AML-193 (cell line): ENCODE measurements at places on chromosomes 6 and 20.
A peak's percentile ranks its signal among the peaks of the same experiment; 100 is the strongest.

- no peak for DNase-seq
Measured at GRCh38 chr20:43925801-43926200, 11.1 kb downstream of the TOX2 start.

GRCh38 chr6:84422380-84422968 lies 195.0 kb upstream of the CEP162 start:
- DNase-seq, result peak; percentile 22

DNA sequence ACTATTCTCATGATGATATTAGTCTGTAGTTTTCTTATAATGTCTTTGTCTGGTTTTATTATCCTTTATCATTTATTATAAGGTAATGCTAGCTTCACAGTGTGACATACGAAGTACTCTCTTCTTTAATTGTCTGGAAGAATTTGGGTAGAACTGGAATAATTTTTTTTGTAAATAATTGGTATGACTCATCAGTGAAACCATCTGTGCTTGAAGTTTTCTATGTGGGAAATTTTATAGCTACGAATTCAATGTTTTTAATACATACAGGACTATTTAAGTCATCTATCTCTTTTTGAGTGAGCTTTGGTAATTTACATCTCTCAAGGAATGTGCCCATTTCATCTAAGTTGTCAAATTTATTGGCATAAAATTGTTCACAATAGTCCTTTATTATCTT lies 86.3 kb downstream of the SOD2 start:
- DNase-seq, result no peak

DNA sequence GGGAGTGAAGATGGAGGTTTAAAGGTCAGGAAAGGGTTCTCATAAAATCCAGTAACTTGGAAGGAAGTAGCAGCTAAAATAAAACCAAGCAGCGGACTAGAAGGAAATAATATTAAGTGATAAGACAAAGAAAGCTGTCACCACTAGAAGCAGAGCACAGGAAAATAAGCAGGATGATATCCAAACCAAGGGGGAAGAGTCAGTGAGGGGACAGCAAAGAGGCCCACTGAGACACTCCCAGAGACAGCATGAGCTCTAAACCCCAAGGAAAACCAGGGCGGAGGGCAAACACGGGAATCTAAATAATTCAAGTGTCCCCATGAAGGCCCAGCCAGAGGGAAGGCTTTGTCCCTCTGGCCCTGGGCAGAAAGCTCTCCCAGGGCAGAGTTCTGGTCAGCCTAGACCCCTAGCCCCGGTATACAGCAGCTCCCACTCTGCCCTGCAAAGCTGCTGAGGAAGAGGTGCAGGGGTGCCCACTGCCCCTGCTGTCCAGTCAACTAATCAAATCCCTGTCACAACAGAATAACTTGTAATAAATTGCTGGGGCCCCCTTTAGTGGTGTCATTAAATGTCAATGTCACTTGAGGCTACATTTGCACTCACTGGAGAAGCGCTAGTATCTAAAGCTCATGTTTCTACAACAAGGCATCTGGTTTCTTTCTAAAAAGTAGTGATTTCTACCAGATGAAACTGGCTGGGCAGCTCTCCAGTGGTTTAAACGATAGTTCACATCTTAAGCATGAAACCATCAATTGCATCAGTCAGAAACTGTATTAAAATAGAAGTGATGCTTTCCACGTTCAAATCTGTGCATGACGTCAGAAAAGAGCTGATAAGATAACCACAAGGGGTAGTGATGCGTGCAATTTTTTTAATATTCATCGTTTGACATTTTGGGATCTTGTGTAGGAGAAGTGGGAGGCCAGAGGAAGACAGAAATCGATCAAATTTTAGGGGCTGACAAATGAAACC lies 13.6 kb downstream of the PDE10A start:
- DNase-seq, result no peak

DNA sequence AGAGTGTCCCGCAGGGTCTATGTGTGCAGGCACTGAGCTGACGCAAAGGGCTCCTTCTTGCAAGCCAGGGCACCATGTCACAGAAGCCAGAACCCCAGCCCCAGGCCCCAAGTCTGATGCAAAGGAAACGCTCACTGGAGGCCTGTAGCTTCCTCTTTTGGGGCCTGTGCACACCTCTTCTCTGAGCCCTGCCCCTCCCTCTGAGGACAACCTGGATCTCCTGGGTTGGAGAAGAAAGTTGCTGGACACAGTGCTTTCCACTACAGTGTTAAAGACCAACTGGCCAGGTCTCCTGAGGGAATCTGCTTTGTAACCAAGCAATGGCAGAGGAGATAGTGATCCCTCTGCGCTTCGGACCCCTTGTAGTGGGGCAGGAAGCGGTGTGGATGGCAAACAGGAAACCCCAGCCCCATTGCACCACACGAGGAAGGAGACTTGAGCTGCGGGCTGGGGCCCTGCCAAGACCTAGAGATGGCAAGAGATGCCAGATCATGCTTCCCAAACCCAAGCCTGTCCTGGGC lies 90.0 kb downstream of the PRND start:
- peak; percentile 95 for DNase-seq

GRCh38 chr20:23005776-23006175 lies 29.3 kb upstream of the SSTR4 start:
- peak; percentile 74 for DNase-seq

DNA sequence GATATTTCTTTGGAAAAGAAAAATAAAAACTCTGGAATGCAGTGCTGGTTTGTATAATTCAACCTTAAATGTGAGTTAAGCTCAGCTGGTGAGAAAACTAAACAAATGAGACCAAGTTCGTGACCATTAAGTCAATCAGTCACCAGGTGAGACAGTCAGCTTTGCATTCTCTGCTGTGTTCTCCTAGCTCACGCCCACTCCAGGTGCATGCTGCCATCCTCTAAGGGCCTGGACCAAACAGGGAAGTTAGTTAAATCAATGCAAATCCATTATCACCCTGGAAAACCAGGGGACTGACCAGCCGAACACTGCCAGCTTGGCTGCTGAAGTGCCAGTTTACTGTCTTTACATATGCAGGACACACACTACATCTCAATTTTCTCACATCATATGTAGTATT lies 7.2 kb downstream of the TPBG start:
- no peak for DNase-seq

GRCh38 chr20:47552996-47553395 lies 51.3 kb downstream of the NCOA3 start:
- no peak for DNase-seq

DNA sequence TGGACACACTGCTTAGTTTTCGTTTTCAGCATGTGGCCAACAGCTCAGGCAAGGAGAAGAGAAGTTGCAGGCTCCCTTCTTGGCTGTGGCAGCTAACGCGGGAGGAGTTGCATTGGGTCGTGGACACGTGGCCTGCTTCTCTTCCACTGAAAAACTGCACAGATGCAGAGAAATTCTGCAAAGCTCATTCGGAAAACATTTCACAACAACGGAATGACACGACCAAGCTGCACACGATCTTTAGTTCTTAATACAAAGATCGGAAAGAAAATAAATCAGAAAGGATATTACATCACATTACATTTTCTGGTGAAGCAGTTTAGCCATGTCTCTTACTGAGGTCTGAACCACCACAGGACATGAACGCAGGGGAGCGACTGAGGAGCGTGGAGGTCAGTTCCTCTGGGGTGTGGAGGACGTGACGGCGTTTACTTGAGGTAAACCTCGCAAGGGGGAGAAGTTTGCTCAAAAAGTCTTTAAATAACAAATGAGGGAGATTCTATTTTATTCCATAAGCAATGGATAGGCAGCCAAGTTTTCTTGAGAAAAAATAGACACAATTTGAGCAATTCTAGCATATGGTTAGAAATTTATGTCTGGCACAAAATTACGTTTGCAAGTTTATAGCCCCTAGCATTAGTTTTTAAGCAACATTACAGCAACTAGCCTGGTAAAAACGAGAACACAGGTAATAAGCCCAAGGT lies 178.3 kb downstream of the THBS2 start:
- DNase-seq, result no peak

DNA sequence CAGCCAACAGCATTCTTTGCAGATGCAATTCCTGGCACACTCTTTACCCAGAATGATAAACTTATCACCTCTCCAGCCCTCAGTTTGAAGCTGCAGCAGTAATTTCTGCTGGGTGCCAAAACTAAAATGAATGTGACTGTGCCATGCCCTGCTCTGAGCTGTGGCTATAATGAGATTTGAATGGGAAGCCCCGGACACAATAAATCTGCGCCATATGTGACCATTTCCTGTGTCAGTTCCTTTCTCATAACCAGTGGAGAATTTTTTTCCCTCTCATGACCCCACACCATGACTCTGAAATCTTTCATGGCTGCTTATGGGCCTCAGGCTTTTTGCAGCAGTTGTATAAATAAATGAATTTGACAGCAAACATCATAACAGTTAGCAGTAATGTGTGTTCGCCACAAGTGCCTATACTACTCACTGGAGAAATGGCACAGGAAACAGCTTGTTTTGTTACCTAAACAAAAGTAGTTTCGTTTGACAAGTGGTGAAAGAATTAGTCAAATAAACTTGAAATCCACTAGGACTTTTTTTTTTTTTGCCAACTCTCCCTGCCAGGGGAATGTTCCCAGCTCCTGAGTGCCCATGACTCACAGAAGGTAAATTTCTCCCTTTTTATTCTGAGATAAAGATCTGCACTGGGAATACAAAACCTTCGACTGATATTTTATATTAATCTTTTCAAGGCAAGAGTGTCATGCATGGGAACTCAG lies 408.4 kb downstream of the PKHD1 start:
- no peak for DNase-seq

GRCh38 chr6:169415179-169415578 lies 161.5 kb upstream of the THBS2 start:
- DNase-seq, result no peak

- peak; percentile 75 for DNase-seq
Measured at GRCh38 chr6:136791296-136792094, 782 bp downstream of the MAP3K5 start.

GRCh38 chr6:140403020-140403419 lies 1028.6 kb upstream of the CITED2 start:
- no peak for DNase-seq

GRCh38 chr6:156686301-156686994 lies 90.7 kb upstream of the ARID1B start:
- DNase-seq, result peak; percentile 63

GRCh38 chr20:10629946-10630650 lies 43.7 kb downstream of the JAG1 start:
- DNase-seq, result no peak

DNA sequence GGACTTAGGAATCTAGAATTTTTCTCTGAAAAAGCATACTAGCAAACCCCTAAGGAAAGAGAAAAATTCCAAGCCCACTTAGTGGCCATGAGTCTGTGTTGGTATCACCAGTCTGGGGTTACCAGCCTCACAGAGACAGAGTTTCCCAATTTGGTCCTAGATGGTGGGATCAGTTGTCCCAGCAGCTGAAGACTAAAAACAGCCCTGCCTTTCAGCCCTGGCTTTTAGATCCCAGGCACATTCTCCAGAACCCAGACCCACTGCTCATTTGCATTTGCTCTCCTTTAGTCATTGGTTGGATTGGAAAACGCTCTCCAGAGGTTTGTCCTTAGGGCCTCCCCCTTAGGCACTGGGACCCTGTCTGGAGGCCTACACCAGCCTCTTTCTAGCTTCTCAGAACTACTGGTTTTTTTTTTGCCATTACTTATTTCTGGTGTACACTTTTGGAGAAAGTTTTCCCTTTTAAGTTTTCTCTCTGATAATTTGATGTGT lies 39.1 kb upstream of the FOXO3 start:
- no peak for DNase-seq

DNA sequence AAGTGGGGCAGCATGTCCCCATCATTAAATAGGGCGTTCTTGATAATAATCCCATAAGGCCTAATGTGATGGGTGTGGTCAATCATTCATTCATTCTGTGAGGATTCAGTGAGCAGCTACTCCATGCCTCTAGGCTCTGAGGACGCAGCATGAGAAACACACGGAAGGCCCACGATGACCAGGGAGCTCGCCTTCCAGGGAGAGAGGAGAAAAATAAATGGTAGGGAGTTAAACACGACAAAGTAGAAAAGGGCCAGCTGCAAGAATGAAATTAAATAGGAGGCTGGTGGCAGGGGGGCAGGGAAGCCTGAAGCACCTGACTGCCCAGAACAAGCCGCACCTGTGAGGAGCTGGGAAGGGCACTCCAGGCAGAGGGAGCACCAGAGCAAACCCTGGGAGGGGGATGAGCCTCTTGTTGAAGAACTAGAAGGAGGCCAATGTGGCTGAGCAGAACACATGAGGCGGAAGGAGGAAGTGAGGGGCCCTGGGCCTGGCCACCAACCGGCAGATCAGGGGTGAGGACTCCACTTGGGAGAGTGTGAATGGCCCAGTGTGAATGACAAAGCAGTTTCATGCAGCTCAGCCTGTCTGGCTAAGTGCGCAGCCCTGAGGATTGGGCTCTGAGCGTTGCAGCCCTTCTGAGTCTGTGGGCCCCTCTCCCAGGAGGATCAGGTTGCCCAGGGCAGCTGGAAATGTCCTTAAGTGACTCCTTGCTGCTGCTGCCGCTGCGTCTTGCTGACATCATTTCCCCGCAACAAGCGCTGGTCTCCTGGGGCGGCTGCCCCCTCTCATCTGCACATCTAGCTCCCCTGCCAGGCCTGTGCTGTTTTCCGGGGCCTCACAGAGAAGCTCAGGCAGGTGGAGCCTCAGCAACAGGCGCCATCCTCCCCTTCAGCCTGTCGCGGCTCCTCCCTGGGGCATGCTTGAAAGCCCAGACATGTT lies 99.9 kb downstream of the CDH26 start:
- DNase-seq, result peak; percentile 98

- DNase-seq, result no peak
Measured at GRCh38 chr6:156113631-156114030, 658.0 kb upstream of the NOX3 start.

GRCh38 chr20:24723647-24724352 lies 225.3 kb upstream of the CST7 start:
- no peak for DNase-seq

DNA sequence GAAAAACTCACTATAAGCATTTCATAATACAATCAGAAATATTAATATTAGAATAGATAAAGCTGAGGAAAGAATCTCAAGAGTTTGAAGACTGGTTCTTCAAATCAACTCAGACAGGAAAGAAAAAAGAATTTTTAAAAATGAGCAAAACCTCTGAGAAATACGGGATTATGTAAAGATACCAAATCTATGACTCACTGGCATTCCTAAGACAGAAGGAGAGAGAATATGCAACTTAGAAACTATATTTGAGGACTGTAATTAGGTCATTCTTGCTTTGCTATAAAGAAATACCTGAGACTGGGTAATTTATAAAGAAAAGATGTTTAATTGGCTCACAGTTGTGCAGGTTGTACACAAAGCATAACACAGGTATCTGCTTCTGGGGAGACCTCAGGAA lies 665.1 kb downstream of the RNF144B start:
- no peak for DNase-seq

DNA sequence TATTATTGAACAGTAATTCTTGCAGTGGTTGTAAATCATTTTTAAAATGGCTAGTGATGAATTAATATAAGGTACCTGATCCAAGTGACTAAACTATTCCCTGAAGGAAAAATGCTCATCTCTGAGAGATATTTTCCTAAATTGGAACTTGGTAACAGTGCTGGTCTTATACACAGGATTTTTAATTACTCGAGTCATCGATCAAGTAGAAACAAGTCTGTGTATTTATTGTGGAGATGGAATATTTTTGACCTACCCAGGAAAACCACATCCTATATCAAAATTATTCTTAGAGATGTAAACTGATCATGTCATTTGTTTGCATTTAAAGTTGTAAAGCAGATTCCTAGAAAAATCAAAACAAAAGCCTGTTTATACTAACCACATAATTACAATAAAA lies 166.9 kb downstream of the MOXD1 start:
- DNase-seq, result no peak
